ENCODE measurements at places on chromosomes 4 and X. TPM values are rescaled to one million over a fixed set of nuclear protein-coding genes. Genes with fewer than 3 reads are reported as not detected.

CHRNA9 gene
- not detected for total RNA-seq

GRCh38 chr4:14364953-14365536, 637.2 kb upstream of the CPEB2 start:
- H3K27me3 ChIP-seq: no peaks in the 10 kb centered on the region
- H3K27ac ChIP-seq: no peak overlapping the region
- no peaks in the 10 kb centered on the region for H3K4me1 ChIP-seq
- H3K4me3 ChIP-seq: no peak overlapping the region
- H3K36me3 ChIP-seq: no peaks in the 10 kb centered on the region

- peak overlapping the region; percentile 41 for H3K27ac ChIP-seq
- H3K27me3 ChIP-seq: peaks cover 20% of the 10 kb centered on the region
- H3K36me3 ChIP-seq: no peaks in the 10 kb centered on the region
- no peak overlapping the region for H3K4me3 ChIP-seq
Measured at GRCh38 chrX:52341493-52341892, 27.3 kb upstream of the XAGE2 start.

DNA sequence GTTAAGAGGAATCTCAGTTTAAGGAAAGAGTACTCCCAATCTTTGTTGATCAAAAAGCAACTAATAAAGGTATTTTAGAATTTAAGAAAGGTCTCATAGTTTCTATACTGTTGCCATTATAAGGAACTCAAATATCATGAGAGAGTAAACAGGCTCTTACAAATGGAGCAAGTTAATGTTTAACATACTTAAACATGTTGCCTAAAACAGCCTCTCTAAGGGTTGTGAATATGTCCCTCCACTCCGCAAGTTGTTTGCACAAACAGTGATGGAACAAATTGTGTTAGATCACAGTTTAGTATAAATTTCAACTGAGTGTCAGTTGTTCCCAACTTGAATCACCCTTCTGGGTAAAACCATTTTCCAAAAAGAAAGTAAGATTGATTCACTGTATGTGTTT, 1678.3 kb downstream of the PCDH19 start:
- no peaks in the 10 kb centered on the region for H3K4me1 ChIP-seq
- H3K27me3 ChIP-seq: no peaks in the 10 kb centered on the region
- H3K36me3 ChIP-seq: no peaks in the 10 kb centered on the region
- no peak for DNase-seq
- no peak overlapping the region for H3K4me3 ChIP-seq
- no peak overlapping the region for H3K27ac ChIP-seq

GRCh38 chr4:142265946-142266345, 580.2 kb downstream of the INPP4B start:
- no peaks in the 10 kb centered on the region for H3K27me3 ChIP-seq
- H3K4me3 ChIP-seq: peak overlapping the region; percentile 31
- peaks cover 69% of the 10 kb centered on the region for H3K4me1 ChIP-seq
- no peak for DNase-seq

PPP1R2C gene
- total RNA-seq: not detected

- no peak overlapping the region for H3K4me3 ChIP-seq
- no peaks in the 10 kb centered on the region for H3K4me1 ChIP-seq
- no peaks in the 10 kb centered on the region for H3K27me3 ChIP-seq
- no peak overlapping the region for H3K27ac ChIP-seq
- no peak for DNase-seq
Measured at GRCh38 chr4:35970366-35970960, 273.9 kb downstream of the ARAP2 start.

GRCh38 chr4:163693776-163694175, 199.3 kb downstream of the TMA16 start:
- peaks cover 30% of the 10 kb centered on the region for H3K27me3 ChIP-seq
- DNase-seq: no peak
- no peaks in the 10 kb centered on the region for H3K4me1 ChIP-seq

MID1 gene
- total RNA-seq: not detected

- H3K27ac ChIP-seq: no peak overlapping the region
- H3K4me3 ChIP-seq: no peak overlapping the region
- H3K4me1 ChIP-seq: no peaks in the 10 kb centered on the region
- H3K27me3 ChIP-seq: no peaks in the 10 kb centered on the region
Measured at GRCh38 chr4:106898621-106899230, 137.4 kb downstream of the DKK2 start.

GPC3 gene
- total RNA-seq: 0.20 TPM

GRCh38 chr4:158625544-158625943, 46.1 kb downstream of the C4orf46 start:
- no peak overlapping the region for H3K27ac ChIP-seq
- no peak overlapping the region for H3K4me3 ChIP-seq
- peaks cover 27% of the 10 kb centered on the region for H3K27me3 ChIP-seq
- DNase-seq: no peak
- peaks cover 3% of the 10 kb centered on the region for H3K4me1 ChIP-seq

NEUROG2 gene
- total RNA-seq: not detected

DNA sequence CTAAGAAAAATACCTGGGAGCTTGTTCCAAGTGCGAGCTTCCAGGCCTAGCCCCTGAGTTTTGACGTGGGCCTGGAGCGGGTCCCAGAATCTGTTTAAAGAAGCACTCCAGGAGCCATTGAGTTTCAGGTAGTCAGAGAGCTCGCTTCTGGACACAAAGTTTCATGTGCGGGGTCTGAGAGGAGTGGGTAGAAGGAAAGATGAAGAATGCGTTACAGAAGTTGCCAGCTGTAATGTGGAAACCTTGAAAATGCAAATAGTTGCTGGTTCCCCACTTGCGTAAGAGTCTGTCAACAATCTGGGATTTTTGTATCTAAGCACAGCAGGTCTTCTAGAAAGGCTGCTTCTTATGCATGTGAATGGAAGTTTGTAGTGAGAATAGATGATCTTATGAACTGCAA, 77.5 kb upstream of the CLCN4 start:
- no peaks in the 10 kb centered on the region for H3K27me3 ChIP-seq
- H3K4me1 ChIP-seq: peaks cover 11% of the 10 kb centered on the region
- peak overlapping the region; percentile 33 for H3K4me3 ChIP-seq
- no peak for DNase-seq
- no peak overlapping the region for H3K27ac ChIP-seq
- no peaks in the 10 kb centered on the region for H3K36me3 ChIP-seq

MAGEA10 gene
- total RNA-seq: not detected

PROM1 gene
- total RNA-seq: not detected

DNA sequence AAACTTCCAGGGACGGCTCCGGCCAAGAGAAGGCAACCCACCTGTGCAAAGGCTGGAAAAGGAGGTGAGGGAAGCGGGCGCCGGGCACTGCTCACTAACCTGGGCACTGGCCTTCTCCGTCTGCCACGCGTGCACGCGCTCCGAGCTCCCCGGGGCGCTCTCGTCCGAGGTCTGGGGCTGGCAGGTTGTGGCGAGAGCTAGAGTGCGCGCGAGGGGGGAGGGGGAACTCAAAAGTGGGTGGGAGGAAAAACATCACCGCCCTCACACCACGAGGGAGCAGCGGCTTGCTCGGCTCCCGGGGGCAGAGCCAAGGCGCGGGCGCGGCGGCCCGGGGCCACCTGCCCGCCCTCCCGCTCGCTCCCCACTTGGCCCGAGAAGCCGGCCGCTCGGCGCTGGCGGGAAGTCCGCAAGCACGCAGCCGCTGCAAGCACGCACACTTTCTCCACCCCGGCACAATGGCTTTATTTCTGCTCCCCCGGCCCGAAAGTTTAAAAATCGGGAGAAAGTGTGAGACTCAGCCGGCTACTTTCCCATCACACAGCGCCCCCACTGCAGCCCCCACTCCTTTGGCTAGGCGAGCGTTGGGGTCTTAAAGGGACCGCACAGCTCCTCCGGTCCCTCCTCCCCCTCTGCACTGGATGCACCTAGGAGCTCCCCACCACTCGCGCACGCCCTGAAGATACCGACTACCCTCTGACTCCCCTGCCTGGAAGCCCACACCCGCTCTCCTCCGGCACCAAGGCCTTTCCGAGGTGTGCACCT, at the start of gene CHRDL1:
CHRDL1 (minus strand) TSS at position 173 of the 762 bp plus-strand sequence. CDS start 3,636 bp downstream, outside the sequence.
- H3K36me3 ChIP-seq: no peaks in the 10 kb centered on the region
- no peak for DNase-seq
- H3K4me3 ChIP-seq: no peak within 1 kb of the TSS
- H3K4me1 ChIP-seq: no peaks in the 10 kb centered on the region
- peaks cover 11% of the 10 kb centered on the region for H3K27me3 ChIP-seq

MAGED4B gene
- 5.4 TPM for total RNA-seq

DNA sequence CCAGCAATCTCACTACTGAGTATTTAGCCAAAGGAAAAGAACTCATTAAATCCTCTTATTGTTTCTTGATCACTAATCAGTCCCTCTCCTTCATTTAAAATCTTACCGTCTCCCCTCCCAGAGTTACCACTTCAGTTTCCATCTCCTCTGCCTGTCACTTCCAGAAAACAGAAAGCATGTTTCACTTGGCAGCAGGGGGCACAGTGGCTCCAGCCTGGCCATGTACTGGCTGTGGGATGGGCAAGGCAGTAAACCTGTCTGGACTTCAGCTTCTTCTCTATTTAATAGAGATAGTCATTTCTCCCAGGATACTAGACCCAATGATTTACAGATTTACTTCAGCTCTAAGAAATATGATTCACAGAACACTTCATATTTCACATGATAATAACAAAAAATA, 63.2 kb downstream of the CD40LG start:
- peak overlapping the region; percentile 96 for H3K27ac ChIP-seq
- H3K36me3 ChIP-seq: no peaks in the 10 kb centered on the region
- no peak for DNase-seq
- H3K4me3 ChIP-seq: no peak overlapping the region

ADH7 gene
- not detected for total RNA-seq

DCAF12L1 gene
- total RNA-seq: not detected

DNA sequence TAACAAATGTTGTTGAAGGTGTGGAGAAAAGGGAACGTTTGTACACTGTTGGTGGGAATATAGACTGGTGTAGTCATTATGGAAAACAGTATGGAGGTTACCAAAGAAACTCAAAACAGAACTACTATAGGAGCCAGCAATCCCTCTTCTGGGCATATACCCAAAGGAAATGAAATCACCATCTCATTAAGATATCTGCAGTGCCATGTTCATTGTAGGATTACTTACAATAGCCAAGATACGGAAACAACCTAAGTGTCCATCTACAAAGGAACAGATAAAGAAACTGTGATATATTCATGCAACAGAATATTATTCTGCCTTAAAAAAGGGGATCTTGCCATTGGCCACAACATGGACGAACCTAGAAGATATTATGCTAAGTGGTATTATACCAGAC, 22.2 kb downstream of the APBB2 start:
- no peaks in the 10 kb centered on the region for H3K36me3 ChIP-seq
- no peak overlapping the region for H3K4me3 ChIP-seq
- no peak overlapping the region for H3K27ac ChIP-seq
- H3K27me3 ChIP-seq: peaks cover 15% of the 10 kb centered on the region

DCUN1D4 gene
- 30.7 TPM for total RNA-seq

DNA sequence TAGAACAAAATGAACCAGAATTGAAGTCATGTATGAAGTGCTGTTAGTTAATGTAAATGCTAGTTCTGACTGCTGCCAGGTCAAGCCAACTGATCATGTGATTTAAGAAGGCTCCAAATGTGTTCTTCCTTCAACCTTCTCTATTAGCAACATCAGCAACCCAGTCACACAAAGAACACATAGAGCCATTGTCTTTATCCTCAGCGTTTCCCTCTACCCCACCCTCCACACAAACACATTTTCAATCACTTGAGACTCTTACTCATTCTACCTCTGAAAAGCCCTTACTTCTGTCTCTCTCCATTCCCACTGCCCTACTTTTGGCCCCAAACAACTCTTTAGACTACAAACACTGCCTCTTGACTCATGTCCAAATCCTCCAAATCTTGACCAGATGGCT, 89.7 kb upstream of the KDR start:
- peaks cover 11% of the 10 kb centered on the region for H3K27me3 ChIP-seq
- H3K4me3 ChIP-seq: no peak overlapping the region
- no peaks in the 10 kb centered on the region for H3K36me3 ChIP-seq
- H3K4me1 ChIP-seq: no peaks in the 10 kb centered on the region

GRCh38 chrX:111680988-111681779, at the start of gene ALG13:
Gene ALG13 (plus strand): TSS chrX:111681170. CDS start chrX:111681219, 49 bp downstream.
- DNase-seq: peak; percentile 77
- H3K27me3 ChIP-seq: no peaks in the 10 kb centered on the region
- peaks cover 7% of the 10 kb centered on the region for H3K36me3 ChIP-seq
- peaks cover 13% of the 10 kb centered on the region for H3K4me1 ChIP-seq
- peak within 1 kb of the TSS; percentile 96 for H3K27ac ChIP-seq
- peak within 1 kb of the TSS; percentile 92 for H3K4me3 ChIP-seq

DNA sequence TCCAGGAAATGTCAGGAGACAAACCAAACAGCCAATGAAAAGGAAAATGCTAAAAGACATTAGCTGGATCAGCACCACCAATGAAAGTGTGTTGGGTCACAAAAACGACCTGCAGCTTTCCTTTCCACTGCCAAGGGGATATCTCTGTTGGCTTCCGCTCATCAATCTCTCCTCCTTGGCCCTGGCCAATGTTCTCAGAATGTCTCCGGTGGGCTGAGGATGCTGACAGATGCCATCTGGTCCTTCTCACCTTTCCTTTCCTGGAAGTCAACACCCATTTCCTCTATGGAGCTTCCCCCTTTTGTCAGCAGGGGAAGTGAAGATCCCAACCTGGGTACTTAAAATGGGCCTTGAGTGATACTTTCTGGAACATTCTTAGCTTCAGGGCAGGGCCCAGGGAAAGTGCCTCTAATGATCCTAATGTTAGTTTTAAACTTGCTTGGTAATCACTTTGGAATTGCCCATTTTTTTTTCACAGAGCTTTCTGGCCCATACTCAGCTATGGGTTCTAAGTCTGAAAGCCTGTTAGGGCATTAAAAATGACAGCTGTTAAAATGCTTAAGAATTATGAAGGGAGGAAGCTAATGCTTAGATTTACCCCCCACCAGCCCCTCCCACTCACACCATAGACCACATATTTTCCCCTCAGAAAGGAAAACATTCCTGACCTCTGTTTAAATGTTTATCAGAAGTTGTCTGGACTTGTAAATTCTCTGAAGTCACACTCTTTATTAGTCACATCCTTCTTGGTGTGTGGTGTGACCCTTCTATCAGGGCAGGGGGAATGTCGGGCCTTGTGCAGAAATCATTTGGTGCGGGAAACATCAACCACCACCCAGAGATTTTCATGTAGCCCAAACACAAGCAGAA, 29.2 kb downstream of the IGFBP7 start:
- H3K27me3 ChIP-seq: peaks cover 54% of the 10 kb centered on the region
- no peak overlapping the region for H3K27ac ChIP-seq
- H3K4me1 ChIP-seq: no peaks in the 10 kb centered on the region
- H3K36me3 ChIP-seq: no peaks in the 10 kb centered on the region
- H3K4me3 ChIP-seq: no peak overlapping the region

DNA sequence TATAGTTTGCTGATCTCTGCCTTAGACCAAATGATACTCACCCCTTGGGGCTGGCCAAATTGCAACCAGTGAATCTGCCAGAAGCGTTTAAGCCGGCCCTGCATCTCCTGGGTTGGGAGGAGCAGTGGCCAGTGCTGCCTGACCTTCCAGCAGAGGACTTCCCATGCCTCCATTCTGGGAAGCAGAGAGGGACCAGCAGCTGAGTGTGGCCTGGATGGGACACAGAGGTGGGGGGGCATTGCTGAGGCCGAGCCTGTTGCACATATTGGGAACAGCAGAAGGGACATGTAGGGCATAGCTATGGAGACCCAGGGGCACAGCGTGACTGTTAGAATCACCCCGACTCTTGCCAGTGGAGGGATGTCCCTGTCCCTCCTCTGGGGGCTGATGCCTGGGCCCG, 93.3 kb downstream of the CPZ start:
- no peak for DNase-seq
- no peak overlapping the region for H3K4me3 ChIP-seq
- peaks cover 5% of the 10 kb centered on the region for H3K27me3 ChIP-seq
- no peaks in the 10 kb centered on the region for H3K36me3 ChIP-seq
- H3K27ac ChIP-seq: no peak overlapping the region
- H3K4me1 ChIP-seq: no peaks in the 10 kb centered on the region

SERTM2 gene
- not detected for total RNA-seq

- H3K27me3 ChIP-seq: no peaks in the 10 kb centered on the region
- no peak overlapping the region for H3K4me3 ChIP-seq
- peaks cover 2% of the 10 kb centered on the region for H3K4me1 ChIP-seq
- H3K36me3 ChIP-seq: no peaks in the 10 kb centered on the region
- H3K27ac ChIP-seq: no peak overlapping the region
- DNase-seq: no peak
Measured at GRCh38 chrX:16664074-16664473, 14.1 kb downstream of the S100G start.

STATH gene
- not detected for total RNA-seq
